Hepatocyte (in vitro differentiated cells): ENCODE measurements at places on chromosomes 11 and 22.
A peak's percentile ranks its signal among the peaks of the same experiment; 100 is the strongest.

- DNase-seq: no peak
Observed at GRCh38 chr11:78341841-78342240, 75.8 kb downstream of the GAB2 start.

GRCh38 chr11:47392546-47393162 is 14.3 kb upstream of the SPI1 start:
- no peak for DNase-seq

- no peak for DNase-seq
Observed at GRCh38 chr11:123107945-123108495, 46.1 kb upstream of the HSPA8 start.

DNA sequence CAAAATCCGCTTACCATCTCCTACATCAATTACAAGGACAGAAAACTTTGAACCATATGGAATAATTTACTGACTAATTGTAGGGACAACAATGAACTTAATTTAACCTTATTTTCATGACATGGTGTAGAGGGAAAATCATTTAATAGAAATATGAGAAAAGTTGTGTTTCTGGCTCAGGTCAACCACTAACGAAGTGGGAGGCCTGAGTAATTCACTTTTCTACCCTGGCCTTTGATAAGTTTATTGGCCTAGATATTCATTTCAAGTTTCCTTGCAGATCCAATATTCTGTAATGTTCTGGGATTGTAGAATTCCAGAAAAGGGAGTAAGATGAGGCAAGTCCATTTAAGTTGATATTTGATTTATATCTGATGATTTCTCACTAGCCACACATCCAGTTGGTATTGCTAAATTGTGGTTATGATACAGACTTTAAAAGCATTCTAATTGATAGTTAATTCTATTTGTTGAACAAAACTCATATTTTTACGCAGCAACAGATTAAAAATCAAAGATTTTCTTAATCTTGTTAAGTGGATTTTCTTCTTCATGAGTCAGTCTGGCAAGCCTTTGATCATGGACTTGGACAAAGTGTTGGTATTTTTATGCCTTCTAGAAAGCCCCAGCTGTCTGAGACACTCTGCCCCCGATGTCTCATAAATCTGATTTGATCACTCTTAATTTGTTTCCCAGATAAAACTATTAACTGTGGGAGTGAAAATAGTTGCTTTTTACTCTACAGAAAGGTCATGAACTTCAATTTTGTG is 336.5 kb downstream of the TMEM135 start:
- DNase-seq: no peak

GRCh38 chr11:123233280-123233974 is 38.4 kb upstream of the CLMP start:
- DNase-seq: no peak

GRCh38 chr22:43976861-43977795 is 21.9 kb downstream of the SAMM50 start:
- DNase-seq: no peak

DNA sequence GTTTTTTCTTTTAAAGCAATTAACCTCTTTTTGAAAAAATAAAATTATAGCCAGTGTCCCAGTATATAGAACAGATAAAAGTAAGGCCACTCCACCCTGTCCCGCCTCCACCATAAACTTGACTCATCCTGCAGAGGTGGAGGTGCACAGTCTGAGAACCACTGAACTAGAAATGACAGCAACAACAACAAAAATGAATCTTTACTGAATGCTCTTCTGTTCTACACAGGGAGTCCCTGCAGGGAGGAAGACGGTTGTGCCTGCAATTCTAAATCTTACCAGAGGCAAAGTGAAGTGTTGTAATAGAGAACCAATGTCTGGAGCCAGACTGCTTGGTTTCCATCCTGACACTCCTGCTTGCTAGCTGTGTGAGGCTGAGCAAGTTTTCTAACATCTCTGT is 162.3 kb downstream of the FBXO7 start:
- DNase-seq: no peak

- no peak for DNase-seq
Observed at GRCh38 chr11:103413266-103413888, 304.2 kb downstream of the DYNC2H1 start.

DNA sequence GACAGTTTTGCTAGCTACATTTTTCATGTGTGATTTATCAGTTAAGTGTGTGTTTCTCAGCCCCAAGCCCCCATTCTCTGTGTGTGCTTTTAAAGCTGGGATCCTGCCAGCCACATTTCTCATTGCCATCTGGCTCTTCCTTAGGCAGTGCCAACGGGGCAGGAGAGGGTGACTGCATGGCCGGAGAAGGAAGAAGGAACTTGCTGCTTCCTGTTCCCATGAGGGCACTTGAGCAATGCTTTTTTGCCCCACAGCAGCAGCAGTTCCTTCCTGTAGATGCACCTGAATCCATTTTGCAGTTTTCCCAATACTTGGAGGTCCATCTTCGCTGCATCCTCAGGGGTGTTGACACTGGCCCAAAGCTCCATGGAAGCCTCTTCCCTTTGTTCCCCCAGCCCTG is 37.5 kb downstream of the TNRC6B start:
- no peak for DNase-seq

- peak; percentile 89 for DNase-seq
Observed at GRCh38 chr11:69644071-69644961, 3.4 kb downstream of the CCND1 start.

- no peak for DNase-seq
Observed at GRCh38 chr11:48096588-48097525, 116.5 kb downstream of the PTPRJ start.

DNA sequence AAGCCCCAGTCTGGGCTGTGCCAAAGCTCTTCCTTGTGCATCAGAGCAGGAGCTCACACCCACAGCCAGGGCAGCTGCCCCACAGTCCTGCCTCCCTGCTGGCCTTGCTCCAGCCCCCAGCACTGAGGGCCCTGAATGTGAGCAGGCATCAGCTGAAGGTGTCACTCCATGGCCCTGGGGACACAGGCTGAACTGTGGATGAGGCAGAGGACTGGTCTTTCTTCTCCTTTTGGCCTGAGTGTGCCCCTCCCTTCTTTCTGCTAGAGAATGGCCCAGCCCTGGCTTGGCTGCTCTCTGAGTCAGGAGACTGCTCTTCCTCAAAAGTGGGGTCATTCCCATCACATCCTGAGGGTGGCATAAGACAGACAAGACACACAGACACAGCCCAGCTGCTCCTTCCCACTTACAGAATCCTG is 16.2 kb downstream of the OTOG start:
- DNase-seq: no peak

DNA sequence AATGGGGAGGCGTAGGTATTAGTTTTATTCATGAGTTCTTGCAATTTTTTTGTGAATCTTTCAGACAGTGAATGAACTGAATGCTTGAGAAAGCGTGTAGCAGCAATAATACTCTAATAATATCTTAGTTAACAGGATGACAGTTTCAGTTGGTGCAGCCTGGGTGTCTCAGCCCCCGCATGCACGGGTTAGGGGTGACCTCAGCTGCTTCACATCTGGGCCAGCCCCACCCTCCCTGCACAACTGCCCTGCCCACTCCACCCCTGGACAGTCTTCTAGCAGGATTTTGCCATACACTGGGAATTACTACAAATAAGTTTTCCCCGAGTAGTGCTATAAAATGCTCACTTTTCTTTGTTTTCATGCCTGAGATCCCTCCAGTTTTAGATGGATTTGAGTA is 83.2 kb downstream of the ST3GAL4 start:
- DNase-seq: no peak

- no peak for DNase-seq
Observed at GRCh38 chr22:48827904-48828555, 999.6 kb downstream of the BRD1 start.

- DNase-seq: no peak
Observed at GRCh38 chr22:47337161-47337621, 574.7 kb downstream of the TBC1D22A start.

- no peak for DNase-seq
Observed at GRCh38 chr11:70834984-70835560, 417.3 kb downstream of the SHANK2 start.

DNA sequence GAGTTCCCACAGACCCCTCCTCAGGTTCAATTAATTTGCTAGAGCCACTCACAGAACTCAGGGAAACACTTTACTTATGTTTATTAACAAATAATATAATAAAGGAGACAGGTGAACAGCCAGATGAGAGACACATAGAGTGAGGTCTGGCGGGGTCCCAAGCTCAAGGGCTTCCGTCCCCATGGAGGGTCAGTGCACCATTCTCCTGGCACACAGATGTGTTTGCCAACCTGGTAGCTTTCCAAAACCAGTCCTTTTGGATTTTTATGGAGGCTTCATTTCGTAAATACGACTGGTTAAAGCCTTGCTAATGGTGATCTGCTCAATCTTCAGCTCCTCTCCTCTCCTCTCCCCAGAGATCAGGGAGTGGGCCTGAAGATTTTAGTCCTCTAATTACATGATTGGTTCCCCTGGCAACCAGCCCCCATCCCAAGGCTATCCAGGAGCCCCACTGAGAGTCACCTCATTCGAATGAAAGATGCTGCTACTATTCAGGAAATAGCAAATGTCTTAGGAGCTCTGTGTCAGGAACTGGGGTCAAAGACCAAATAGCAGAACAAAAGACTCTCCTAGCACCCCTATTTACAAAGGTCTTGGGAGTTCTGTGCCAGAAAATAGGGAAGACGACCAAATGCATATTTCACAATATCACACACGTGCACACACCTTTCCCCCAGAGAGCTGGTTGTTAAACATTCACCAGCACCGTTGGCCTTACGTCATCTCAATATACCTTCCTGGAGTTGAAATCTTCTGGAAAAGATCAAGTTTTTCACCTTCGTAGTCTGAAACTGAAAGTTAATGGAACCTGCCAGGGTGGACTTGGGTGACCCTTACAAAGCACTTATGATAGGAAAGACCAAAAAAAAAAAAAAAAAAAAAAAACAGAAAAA is 23.8 kb upstream of the CAPRIN1 start:
- peak; percentile 81 for DNase-seq

DNA sequence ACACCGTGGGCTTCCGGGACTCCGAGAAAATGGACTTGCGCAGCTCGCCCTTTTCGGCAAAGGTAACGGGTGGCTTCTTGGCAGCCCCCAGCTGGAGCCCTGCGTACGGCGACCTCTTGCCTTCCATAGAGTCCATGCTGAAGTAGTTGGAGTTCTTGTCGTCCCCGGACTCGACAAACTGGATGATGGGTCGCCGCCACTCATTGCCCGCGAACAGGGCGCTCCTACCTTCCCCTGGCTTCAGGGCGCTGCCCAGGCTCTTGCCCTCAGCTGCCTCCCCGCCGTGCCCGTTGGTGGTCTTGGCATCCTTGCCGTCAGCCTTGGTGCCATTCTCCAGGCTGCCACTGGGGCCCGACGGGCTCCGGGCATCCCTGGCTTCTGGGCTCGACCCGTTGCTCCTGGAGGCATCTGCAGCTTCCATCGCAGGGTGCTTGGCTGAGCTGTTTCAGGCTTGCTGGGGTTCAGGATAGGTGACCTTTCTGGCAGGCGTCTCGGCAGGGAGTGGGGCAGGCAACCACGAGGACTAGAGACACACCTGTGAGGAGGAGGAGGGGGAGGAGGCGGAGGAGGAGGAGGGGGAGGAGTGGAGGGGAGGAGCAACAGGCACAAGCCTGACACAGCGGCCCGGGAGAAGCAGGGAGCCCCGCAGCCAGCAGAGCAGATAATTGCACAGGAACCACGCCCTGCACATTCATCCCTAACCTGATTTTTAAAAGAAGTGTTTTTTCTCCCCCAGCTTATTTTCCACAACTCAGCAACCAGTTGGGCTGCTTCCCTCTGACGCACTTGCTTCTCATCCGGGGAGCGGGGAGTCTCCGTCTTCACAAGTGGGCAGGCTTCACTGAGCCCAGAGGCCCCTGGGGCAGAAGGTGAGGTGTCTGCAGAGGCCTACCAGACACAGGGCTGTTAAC is at the start of gene TRIM29:
TRIM29 (minus strand) TSS at position 503 of the 911 bp plus-strand sequence; CDS start at position 421, 82 bp downstream.
- peak; percentile 68 for DNase-seq

- DNase-seq: no peak
Observed at GRCh38 chr11:70788248-70789022, 390.1 kb downstream of the CTTN start.

DNA sequence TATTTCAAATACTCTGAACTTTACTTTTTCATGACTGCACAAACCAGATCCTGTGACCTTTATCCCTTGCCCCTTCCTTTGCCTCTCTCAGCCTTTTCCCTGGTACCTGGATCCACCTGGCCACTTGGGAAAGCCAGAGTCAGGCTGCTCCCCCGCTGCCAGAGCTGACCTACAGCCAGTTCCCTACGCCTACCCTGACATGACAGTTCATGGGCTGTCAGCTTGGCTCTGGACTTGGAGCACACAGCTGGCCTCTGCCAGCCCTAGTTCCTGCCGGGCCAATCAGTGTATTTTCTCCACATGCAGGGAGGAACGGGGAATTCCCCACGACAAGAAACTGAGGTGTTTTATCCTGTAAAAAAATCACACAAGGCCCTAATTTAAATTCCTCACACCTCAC is 382.6 kb downstream of the INSC start:
- DNase-seq: peak; percentile 19

GRCh38 chr11:101444164-101444563 is 139.6 kb downstream of the TRPC6 start:
- peak; percentile 31 for DNase-seq

GRCh38 chr11:30150425-30150824 is 80.4 kb upstream of the FSHB start:
- DNase-seq: no peak

GRCh38 chr11:113681282-113681681 is 24.8 kb downstream of the TMPRSS5 start:
- no peak for DNase-seq

DNA sequence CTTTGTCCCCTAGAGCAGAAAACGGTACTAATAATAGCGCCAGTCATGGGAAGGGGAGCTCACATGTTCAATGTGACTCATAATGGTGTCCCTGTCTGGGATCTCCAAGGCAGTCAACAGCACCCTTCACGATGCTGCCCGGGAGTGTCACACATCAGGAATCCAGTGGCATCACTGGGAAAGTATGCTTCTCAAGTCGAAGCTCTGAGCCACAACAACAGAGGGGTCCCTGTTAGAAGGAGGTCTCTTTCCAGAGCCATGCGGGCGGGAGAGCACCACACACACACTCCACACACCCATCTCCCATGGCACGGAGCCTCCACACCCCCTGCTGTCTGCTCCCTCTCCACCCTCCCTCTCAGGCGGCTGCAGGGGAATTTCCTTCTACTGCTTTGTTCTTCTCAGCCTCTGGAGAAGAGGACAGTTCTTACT is 119.7 kb downstream of the ETS1 start:
- DNase-seq: peak; percentile 70

DNA sequence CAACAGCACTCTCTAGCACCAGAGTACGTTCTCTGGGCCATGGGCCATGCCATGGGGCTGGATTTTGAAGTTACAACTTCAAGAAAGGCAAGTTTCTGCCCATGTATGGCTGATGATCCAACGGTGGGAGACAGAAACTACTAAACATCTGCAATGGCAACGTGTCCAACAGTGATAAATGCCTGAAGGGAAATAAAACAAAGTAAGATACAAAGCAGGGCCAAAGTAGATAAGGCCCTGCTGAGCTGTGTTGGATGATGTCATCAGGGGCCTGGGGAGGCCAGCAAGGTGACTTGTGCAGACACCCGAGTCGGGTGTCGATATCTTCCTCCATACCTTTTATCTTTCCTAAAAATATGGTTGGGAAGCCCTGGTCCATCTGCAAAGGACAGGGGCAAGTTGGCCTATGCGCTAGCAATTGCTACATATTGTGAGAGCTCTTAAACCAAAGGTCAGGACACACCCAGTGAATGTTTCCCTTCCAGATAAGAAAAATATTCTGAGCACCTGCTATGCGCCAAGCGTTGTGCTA is 487.2 kb downstream of the MN1 start:
- DNase-seq: peak; percentile 44

- DNase-seq: no peak
Observed at GRCh38 chr22:44456661-44457412, 41.2 kb downstream of the RTL6 start.
